ENCODE measurements at places on chromosomes 2 and 18. TPM values are rescaled to one million over a fixed set of nuclear protein-coding genes. Genes with fewer than 3 reads are reported as not detected.

DNA sequence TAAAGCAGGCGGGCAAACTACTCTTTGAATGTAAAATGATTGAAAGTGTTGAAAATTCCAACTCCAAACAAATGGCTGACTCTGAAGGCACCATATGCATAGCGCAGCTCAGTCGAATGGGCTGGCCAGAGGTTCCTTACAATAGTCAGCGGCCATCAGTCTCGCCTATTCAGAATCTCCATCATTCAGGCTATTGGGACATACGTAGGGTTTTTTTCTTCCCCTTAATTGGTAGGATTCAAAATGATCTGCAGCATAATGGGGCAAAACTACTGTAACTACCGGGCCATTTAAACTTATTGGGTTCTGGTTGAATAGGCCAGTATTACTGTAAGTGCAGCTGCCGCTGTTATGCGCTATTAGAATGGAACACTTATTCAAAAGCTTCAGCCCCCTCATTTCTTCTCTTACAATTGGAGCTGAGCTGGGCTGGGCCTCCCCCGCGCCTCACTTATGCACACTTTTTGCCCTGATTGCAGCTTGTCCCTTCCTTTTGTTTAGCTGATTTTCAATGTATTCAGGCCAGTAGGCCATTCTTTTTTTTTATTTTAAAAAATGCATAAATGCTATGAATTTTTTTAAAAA is 40.4 kb downstream of the SLC9A4 start:
- no peak for DNase-seq

- no peak for DNase-seq
Measured at GRCh38 chr2:23838996-23839395, 87.9 kb downstream of the ATAD2B start.

DNA sequence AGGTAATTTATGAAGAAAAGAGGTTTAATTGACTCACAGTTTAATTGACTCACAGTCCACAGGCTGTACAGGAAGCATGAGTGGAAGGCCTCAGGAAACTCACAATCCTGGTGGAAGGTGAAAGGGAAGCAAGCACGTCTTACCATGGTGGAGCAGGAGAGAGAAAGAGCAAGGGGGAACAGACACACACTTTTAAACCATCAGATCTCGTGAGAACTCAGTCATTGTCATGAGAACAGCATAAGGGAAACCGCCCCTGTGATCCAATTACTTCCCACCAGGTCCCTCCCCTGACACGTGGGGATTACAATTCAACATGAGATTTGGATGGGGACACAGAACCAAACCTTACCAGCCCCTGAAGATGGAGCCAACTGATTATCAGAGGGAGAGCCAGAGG is 11.2 kb upstream of the PUM2 start:
- peak; percentile 41 for DNase-seq

The TNFRSF11A gene
- total RNA-seq, result 11.1 TPM

DNA sequence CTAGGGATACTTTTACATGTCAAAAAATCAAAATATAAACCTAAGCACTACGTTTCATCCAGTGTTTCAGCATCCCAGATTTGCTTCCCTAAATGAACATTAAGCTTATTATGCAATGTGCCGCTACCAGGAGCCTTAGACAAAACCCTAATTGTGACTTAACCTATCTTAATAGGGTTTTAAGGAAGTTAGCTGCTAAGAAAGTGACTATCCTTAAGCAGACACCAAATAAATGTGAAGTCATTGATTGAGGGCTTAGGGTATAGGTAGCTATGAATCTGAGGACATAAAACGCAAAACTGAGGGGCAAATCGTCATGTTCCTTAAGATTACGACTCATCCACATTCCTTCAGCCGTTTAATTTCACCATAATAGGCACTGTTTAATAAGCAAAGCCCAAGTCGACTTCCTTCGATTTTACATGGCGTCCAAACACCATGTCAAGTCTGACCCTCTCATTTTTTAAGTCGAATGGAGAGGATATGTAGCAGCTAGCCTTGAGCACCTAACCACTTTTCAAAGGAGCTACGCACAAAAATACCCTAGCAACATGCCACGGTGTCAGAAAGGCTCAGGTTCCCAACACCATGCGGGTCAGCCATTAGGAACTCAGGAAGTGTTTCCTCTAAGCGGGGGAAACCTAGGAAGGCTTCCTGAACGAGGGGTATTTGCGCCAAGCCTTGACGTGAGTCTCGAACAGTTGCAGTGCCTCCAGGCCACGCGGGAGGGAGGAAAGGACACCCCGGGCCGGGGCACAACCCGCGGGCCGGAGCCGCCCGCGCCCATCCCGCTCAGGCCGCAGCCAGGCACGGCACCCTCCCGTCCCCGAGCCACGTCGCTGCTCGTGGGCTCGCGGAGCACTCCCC is 1.0 kb downstream of the HDLBP start:
- peak; percentile 68 for DNase-seq

The PCARE gene
- not detected for total RNA-seq

DNA sequence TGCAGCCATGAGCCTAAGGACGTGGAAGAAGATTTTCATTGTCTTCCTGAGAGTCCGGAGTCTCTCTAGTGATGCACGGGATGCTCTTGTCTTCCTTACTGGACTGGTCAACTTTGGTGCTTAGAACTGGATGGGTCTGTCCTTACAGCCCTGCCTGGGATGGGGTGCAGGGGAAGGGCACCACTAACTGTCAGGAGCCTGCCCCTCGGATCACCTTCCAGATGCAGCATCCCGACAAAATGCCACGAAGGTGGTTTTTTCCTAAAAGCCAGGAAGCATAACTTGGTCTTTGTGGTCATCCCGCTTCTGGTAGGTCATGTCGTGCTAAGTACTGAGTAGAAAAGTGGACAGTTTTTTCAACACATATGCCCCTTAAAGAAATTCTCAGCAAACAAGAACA is 207.4 kb upstream of the TWIST2 start:
- no peak for DNase-seq

The ZAP70 gene
- not detected for total RNA-seq

The PFN4 gene
- 0.93 TPM for total RNA-seq

GRCh38 chr2:51085420-51086068 is 53.6 kb upstream of the NRXN1 start:
- no peak for DNase-seq

DNA sequence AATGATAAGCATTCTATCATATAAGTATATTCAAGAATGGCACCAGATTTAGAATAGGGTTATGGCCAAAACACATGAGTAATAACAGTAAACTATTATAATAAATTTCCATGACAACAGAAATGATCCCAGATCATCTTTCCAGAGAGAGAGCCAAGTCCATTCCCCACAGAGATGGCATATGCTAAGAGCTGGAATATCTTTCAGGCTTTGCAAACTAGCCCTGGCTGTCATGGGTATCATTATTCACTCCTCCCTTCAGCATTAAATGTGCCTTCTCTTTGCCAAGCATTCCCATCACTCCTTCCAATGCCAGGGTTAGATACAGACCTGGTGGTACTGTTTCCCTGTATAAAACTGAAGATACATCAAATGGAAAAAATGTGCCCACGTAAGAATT is 10.9 kb downstream of the FEZ2 start:
- no peak for DNase-seq

DNA sequence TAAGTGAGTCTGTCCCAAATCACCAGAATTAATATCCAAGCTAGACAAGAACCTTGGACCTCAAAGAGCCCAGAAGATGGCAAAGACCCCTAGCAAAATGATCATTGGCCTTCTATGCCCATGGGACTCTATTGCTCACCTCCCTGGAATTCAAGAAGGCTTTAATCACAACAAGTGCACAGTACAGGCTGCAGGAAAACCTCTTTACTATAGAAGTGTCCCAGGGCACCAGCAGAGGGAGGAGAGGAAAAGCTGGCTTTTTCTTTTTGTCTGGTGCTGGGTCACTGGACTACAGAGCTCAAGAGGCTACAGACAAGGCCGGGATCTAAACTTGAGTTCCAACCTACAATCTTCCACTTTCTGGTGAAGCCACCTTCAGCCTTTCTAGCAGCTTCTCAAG is 88.3 kb upstream of the PPP1CB start:
- DNase-seq, result peak; percentile 76

- DNase-seq, result peak; percentile 54
Measured at GRCh38 chr2:169933124-169933711, 106.0 kb downstream of the UBR3 start.

The TTC31 gene
- total RNA-seq, result 20.1 TPM

DNA sequence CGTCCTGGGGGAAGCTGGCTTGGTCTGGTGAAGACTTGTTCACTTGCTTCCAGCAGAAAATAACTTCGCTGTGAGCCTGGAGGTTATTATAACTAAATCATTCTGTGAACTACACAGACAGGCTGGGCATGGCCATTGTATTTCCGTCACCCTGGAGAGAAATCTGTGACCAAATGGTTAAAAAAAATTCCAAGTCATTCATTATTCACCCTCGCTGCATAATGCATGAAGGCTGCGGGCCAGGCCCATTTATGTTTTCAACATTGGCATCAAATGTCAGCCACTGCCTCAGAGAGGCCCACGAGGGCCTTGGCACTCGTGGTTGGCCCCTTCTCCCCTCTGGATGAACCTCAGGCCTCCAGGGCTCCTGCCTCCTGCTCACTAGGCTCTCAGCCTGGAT is 57.7 kb downstream of the RRM2 start:
- no peak for DNase-seq

- DNase-seq, result peak; percentile 72
Measured at GRCh38 chr2:177165061-177165583, 47.5 kb upstream of the HNRNPA3 start.

The CYTIP gene
- total RNA-seq, result not detected

GRCh38 chr18:12597760-12598159 is 60.1 kb downstream of the SPIRE1 start:
- DNase-seq, result peak; percentile 79

DNA sequence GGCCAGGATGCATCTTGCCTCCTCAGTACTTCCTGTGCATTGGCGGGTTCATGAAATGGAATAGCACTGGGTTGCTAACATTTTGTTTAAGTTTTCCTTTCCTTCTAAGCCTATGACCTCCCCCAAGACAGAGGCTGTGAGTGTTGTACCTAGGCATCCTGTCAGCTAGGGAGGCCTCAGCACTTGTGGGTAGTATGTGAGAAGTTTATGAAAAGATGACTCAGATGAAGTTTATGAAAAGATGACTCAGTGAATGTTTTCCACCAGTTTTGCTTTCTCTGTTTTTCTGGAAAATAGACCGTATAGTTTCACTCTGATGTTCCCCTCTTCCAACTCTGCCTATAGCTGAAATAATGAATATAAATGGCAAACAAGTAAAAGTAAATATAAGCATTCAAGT is 412.9 kb downstream of the TMEM182 start:
- no peak for DNase-seq

The EDAR gene
- not detected for total RNA-seq

The STARD6 gene
- total RNA-seq, result not detected

- no peak for DNase-seq
Measured at GRCh38 chr2:144554492-144555210, 34.7 kb upstream of the ZEB2 start.

DNA sequence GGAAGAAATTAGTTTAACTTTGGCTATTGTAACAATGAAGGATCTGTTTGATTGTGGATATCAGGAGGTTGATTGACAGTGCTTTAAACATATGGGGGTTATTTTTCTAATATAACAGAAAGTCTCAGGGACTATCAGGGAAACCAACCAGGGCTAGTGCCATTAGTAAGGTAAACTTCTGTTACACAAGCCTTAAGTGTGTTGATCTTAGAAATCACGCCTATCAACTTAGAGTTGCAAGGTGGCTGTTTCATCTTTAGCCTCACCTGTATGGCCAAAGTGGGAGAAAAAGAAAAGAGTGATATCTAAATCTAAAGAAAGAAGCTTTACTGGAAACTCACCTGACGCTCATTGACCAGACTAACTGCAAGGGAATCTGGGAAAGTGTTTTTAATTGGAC is 62.1 kb downstream of the GLS start:
- no peak for DNase-seq

DNA sequence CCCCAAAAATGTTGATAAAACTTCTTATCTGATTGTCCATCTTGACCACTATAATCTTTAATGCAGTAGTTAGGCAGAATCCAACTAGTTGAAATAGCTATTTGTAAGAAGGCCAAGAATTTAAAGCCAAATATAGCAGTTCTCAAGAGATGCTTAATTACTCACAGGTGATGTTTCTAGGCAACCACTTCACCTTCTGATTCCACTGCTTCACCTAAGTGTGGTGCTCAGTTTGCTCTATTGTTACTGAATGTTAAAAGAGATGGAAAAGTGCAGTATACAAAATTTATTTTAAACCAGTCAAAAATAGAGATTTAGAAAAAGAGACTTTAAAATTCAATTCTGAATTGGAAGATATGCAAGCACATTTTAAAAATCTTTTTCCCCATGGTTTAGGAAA is 539.4 kb downstream of the ZNF804A start:
- DNase-seq, result no peak

GRCh38 chr2:192827735-192828134 is 633.0 kb upstream of the TMEFF2 start:
- DNase-seq, result no peak

GRCh38 chr2:216936954-216937357 is 77.1 kb upstream of the TNP1 start:
- DNase-seq, result no peak

GRCh38 chr2:24085200-24085489 is 511 bp upstream of the TP53I3 start:
- DNase-seq, result no peak

GRCh38 chr2:36696533-36696932 is at the start of gene VIT:
Gene VIT, plus strand, starts transcription at chr2:36696707. Its CDS starts 19,664 bp downstream, at chr2:36716371.
- peak; percentile 44 for DNase-seq

Measured in endothelial cell of umbilical vein (primary cell).